ENCODE measurements at places on chromosomes 7 and 10. TPM values are rescaled to one million over a fixed set of nuclear protein-coding genes. Genes with fewer than 3 reads are reported as not detected.

- H3K36me3 ChIP-seq: no peaks in the 10 kb centered on the region
- no peaks in the 10 kb centered on the region for H3K27me3 ChIP-seq
- no peak overlapping the region for H3K4me3 ChIP-seq
- peaks cover 5% of the 10 kb centered on the region for H3K4me1 ChIP-seq
- H3K27ac ChIP-seq: no peak overlapping the region
Observed at GRCh38 chr7:103771294-103771693, 218.2 kb downstream of the RELN start.

- H3K36me3 ChIP-seq: no peaks in the 10 kb centered on the region
- no peak for DNase-seq
- no peak overlapping the region for H3K27ac ChIP-seq
- no peak overlapping the region for H3K4me3 ChIP-seq
Observed at GRCh38 chr10:6701289-6701688, 121.2 kb upstream of the PRKCQ start.

DNA sequence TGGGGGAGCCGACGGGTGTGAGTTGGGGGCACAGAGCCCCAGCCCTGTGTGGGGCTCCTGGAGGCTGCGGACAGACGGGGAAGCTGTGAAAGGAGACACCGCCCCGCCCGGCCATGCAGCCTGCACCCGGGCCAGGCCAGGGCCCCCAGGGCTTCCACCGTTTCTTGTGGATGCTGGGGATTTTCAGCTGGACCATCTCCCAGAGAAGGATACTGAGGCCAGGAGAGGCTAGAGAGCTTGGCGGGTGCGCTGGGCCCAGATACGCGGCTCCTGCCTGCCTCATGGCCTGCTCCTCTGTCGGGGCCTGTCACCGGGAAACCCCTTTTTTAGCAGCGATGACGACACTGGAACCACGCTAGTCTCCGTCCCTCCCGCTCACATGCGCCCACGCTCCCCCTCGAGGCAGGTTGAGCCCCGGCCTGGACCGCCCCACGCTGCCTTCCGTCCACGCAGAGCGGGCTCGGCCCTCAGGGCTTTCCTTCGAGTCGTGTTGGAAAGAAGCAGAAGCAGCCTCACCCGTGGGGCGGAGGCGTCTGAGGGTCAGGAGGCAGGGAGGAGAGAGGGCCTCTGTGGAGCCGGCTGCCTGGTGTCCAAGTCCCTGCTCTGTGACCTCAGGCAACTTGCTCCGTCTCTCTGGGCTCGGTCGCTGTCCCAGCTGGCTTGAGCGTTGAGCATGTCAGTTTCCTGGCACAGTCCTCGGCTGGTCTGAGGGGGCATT, 11.7 kb downstream of the TMEM184A start:
- no peak overlapping the region for H3K4me3 ChIP-seq
- no peak overlapping the region for H3K27ac ChIP-seq
- H3K27me3 ChIP-seq: no peaks in the 10 kb centered on the region
- no peak for DNase-seq
- no peaks in the 10 kb centered on the region for H3K4me1 ChIP-seq
- peaks cover 45% of the 10 kb centered on the region for H3K36me3 ChIP-seq

HKDC1 gene
- under 0.01 TPM for total RNA-seq

LGI1 gene
- not detected for total RNA-seq

Measured in IMR-90 (cell line).